Neural crest cell (in vitro differentiated cells): ENCODE measurements at places on chromosomes 6 and 20. TPM values are rescaled to one million over a fixed set of nuclear protein-coding genes. Genes with fewer than 3 reads are reported as not detected.

DNA sequence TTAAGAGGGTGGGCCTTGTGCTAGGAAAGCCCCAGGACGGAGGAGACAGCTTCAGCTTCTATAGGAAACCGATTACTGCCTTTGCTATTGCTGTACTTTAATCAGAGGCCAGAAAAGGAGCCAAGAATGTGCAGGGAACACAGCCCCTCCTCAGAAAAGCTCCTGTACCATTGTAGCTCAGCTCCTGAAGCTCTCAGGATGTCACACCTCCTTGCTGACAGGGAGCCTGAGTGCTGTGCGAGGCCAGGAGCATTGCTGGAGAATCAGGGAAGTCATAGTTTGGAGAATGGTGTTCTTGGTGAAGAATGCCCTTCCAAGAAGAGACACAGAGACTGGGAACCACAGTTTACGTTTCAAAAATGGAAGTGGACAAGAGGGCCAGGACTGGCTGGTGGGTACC, 46.8 kb downstream of the LYRM2 start:
- peaks cover 5% of the 10 kb centered on the region for H3K36me3 ChIP-seq
- no peaks in the 10 kb centered on the region for H3K4me1 ChIP-seq
- H3K27ac ChIP-seq = no peak overlapping the region
- no peak overlapping the region for H3K4me3 ChIP-seq
- DNase-seq = no peak

- no peak for DNase-seq
- H3K4me1 ChIP-seq = peaks cover 15% of the 10 kb centered on the region
- H3K4me3 ChIP-seq = no peak overlapping the region
- H3K36me3 ChIP-seq = no peaks in the 10 kb centered on the region
- H3K27me3 ChIP-seq = peaks cover 15% of the 10 kb centered on the region
Measured at GRCh38 chr6:45432977-45433376, 55.2 kb upstream of the SUPT3H start.

GRCh38 chr20:1833728-1834726, 61.2 kb upstream of the SIRPA start:
- H3K36me3 ChIP-seq = no peaks in the 10 kb centered on the region
- peaks cover 22% of the 10 kb centered on the region for H3K4me1 ChIP-seq
- H3K27ac ChIP-seq = no peak overlapping the region
- H3K27me3 ChIP-seq = peaks cover 70% of the 10 kb centered on the region
- H3K4me3 ChIP-seq = no peak overlapping the region

DNA sequence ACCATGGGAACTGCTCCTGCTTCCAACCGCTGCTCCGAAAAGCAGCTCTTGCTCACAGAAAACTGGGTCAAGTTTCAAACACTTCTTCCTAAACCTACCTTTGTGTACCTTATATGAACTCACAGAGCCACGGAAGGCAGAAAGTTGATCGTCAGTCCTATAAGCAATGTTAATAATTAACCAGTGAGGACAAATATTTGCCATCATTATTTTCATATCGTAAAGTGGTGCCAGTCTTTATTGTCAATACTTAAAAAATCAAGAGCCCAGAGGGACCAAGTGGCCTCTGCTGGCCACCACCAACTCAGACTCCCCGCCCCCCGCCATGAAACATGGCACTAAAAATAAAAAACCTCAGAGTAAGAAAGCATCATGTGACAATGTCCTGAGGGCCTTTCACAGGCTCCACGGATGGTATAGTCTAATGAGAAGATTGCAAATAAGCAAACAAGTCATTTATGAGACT, 9.1 kb upstream of the PBOV1 start:
- no peak overlapping the region for H3K27ac ChIP-seq
- DNase-seq = no peak
- H3K36me3 ChIP-seq = no peaks in the 10 kb centered on the region
- H3K4me3 ChIP-seq = no peak overlapping the region
- peaks cover 2% of the 10 kb centered on the region for H3K27me3 ChIP-seq
- H3K4me1 ChIP-seq = no peaks in the 10 kb centered on the region

- H3K4me3 ChIP-seq = no peak overlapping the region
- no peak overlapping the region for H3K27ac ChIP-seq
- no peaks in the 10 kb centered on the region for H3K4me1 ChIP-seq
Measured at GRCh38 chr6:104239971-104240370, 619.7 kb downstream of the HACE1 start.

GRCh38 chr20:59013031-59013951, 5.9 kb upstream of the TUBB1 start:
- H3K4me1 ChIP-seq = peaks cover 39% of the 10 kb centered on the region
- H3K27ac ChIP-seq = no peak overlapping the region
- no peaks in the 10 kb centered on the region for H3K36me3 ChIP-seq
- no peak overlapping the region for H3K4me3 ChIP-seq
- no peaks in the 10 kb centered on the region for H3K27me3 ChIP-seq

DNA sequence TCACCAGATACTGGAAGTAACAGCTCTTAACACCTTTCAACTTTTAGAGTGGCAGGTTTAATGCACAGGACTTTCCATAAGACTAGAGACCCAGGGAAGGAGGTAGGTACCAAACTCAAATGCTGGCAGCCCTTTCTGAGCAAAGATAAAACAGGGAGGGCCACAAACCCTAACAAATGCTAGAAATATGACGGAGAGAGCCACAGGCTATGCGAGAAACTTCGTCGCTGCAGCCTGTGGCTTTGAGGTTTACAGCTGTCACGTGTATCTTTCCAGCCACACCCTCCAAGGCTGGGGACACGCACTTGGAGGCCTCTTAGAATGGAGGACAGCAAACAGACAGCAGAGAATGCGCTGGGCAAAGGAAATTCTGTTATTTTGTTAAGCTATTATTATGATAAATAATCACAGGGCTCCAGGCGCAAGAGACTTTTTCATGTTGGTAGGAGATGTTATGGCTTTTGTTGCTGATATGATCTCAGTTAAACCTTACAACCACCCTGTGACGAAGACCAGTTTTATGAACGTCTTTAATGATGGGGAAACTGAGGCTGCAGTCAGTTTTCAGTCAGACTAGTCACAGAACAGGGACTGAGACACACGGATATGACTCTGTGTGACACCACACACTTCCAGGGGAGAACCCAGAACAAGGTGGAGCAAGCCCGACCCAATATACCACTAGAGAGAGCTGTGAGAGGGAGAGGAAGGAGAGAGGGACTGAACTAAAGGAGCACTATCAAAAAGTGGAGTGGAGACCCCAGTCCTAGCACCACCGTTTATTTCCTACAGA, 2.0 kb downstream of the TRAM2 start:
- H3K36me3 ChIP-seq = no peaks in the 10 kb centered on the region
- no peaks in the 10 kb centered on the region for H3K27me3 ChIP-seq
- H3K4me1 ChIP-seq = peaks cover 69% of the 10 kb centered on the region
- DNase-seq = no peak
- H3K27ac ChIP-seq = no peak overlapping the region

GRCh38 chr6:71127374-71127773, 161.2 kb upstream of the OGFRL1 start:
- no peak for DNase-seq
- H3K4me3 ChIP-seq = no peak overlapping the region
- H3K4me1 ChIP-seq = no peaks in the 10 kb centered on the region

DNA sequence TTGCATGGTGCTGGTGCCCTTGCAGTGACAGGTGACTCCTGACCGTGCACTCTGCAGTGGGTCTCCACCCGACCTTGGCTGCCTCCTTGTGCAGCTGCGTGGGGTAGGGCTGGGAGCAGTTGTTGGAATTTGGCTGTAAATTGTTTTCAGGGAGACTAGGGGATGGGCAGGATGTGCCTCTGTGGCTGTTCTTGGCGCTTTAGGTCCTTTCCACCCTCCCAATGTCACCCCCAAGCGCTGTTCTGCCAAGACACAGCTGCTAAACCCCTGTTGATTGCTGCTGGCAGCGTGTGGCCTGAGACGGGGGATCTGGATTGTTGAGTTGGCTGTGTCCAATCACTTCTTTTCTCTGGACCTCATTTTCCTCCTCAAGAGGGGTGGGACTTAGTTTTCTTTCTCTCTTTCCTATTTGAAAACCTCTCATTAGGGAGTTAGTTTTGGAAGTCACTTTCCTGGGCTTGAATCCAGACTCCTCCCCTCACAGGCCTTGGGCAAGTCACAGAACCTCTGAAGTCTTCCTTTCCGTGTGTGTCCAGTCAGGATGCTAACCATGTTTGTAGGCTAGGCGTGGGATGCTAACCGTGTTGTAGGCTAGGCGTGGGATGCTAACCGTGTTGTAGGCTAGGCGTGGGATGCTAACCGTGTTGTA, 8.5 kb downstream of the IGF2R start:
- no peak overlapping the region for H3K4me3 ChIP-seq
- no peaks in the 10 kb centered on the region for H3K36me3 ChIP-seq
- no peak for DNase-seq
- no peak overlapping the region for H3K27ac ChIP-seq
- no peaks in the 10 kb centered on the region for H3K27me3 ChIP-seq
- H3K4me1 ChIP-seq = peaks cover 77% of the 10 kb centered on the region

DNA sequence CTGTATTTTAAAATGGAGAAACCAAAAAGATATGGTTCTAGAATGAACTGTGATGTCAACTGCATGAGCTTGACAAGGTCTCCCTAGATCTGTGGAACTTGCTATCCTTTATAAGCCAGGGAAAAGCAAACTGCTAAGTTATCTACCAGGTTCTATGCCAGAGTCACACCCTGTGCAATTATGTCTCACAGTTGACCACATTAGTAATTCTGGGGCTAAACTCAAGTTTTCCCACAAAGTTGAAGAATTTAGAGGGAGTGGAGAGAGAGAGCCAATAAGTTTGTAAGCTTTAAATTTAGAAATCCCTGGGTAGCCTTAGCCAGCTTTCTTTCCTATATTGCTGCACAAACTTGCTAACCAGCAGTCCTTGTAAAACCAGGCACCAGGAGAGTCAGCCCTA, 407.0 kb upstream of the SASH1 start:
- no peaks in the 10 kb centered on the region for H3K27me3 ChIP-seq
- H3K4me3 ChIP-seq = no peak overlapping the region
- no peak for DNase-seq

GRCh38 chr6:4804095-4804494, 27.9 kb downstream of the CDYL start:
- DNase-seq = no peak
- no peaks in the 10 kb centered on the region for H3K27me3 ChIP-seq
- peaks cover 45% of the 10 kb centered on the region for H3K4me1 ChIP-seq
- peaks cover 18% of the 10 kb centered on the region for H3K36me3 ChIP-seq

DNA sequence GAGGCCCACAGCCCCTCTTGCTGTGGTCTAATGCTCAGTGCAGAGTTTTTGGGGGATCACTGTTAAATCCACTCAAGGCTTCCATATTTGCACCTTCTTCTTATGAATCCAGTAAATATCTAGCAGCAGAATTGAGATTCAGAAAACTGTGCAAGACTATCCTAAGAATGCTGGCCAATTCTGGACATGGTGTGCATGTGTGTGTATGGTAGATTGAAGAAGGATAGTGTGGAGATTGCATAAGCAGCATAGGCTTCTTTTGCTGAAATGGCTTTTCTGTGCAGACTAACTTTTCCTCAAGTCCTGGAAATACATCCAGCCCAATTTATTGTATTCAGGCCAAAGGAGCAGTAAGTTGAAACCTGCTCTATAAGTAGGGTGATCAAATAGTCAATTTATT, 39.7 kb downstream of the FBXO9 start:
- no peak for DNase-seq
- peaks cover 9% of the 10 kb centered on the region for H3K4me1 ChIP-seq
- no peaks in the 10 kb centered on the region for H3K27me3 ChIP-seq
- H3K36me3 ChIP-seq = peaks cover 7% of the 10 kb centered on the region
- no peak overlapping the region for H3K4me3 ChIP-seq

The HLA-DQA2 gene
- not detected in 2 replicates for total RNA-seq

The CAP2 gene
- total RNA-seq = 21.8 and 24.3 TPM in 2 replicates

The ASF1A gene
- total RNA-seq = 39.6 and 40.1 TPM in 2 replicates
